ENCODE measurements at places on chromosomes 5 and 9. TPM values are rescaled to one million over a fixed set of nuclear protein-coding genes. Genes with fewer than 3 reads are reported as not detected.

DNA sequence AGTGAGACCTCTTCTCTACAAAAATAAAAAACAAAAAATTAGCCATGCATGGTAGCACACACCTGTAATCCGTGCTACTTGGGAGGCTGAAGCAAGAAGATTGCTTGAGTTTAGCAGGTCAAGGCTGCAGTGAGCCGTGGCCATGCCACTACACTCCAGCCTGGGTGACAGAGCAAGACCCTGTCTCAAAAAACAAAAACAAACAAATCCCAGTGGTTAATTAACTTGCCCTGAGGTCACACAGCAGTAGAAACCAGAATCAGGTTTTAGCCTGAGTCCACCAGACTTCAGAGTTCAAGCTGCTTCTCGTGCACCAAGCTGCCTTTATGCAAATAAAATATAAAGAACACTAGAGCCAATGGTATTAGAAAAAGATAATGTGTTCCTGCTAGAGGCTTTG is 169.7 kb downstream of the GOLPH3 start:
- DNase-seq = no peak

DNA sequence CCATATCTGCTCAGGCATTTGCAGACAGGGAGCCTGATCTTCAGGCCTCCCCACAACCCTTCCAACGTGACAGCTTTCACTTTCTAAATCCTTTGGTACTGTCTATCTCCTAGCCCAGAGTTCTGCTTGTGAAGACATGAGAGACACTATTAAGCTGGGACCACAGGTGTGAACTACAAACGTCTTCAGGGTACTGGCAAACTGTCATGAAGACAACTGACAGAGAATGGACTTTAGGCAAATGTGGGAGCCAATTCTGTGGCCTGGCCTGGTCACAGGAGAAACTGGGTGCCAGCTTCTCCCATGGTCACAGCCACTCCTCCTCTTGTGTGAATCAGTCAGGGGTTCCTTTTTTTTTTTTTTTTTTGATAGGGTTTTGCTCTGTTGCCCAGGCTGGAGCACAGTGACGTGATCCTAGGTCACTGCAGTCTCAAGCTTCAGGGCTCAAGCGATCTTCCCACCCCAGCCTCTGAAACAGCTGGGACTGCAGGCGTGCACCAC is 10.4 kb downstream of the TRIM14 start:
- no peak for DNase-seq

DNA sequence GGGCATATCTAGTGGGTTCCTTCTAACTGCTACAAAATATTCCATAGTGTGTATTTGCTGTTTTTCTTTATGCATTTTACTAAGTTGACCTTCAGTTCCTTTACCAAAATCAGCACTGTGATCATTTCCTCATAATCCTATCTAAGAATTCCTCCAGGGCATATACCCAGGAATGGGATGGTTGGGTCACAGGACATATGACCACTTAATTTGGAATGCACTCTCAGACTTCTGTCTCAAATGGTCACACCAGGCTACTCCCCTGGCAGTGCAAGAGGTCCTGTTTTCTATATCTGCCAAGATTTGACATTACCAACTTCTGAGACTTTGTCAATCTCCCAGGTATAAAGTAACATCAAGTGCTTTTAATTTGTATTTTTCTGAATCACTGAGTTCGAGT is 63.9 kb downstream of the ADAMTS12 start:
- DNase-seq = no peak

DNA sequence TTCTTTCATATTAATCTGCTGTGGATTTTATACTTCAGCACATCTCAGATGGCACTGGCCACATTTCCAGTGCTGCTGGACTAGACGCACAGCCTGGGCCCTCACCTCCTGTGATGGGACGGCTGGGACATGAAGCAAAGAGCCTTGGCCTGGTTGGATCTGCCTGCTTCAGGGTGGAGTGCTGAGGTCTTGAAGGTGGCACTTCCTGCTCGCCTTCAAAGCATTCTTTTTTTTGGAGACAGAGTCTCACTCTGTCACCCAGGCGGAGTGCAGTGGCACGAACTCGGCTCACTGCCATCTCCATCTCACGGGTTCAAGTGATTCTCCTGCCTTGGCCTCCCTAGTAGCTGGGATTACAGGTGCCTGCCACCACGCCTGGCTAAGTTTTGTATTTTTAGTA is 73.1 kb downstream of the RAPGEF1 start:
- DNase-seq = no peak

DNA sequence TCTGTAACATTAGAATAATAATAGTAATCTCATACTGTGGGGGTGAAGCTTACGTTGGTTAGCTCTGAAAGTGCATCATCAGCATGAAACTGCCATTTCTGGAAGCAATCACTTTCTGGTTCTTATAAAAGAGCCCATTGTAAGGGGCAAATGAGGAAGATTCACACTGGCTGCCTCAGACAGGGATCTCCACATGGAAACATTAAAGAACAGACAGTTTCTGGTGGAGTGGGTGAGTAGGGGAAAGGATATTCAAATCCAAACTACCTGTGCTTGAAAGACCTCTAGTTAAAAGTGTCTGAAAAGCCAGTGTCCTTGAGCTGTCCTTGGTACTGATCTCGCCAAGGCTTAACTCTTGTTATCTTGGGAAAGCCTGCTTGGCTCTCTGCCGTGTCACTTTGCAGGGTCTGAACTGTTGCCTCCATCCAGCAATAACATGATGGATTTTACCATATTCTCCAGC is 19.1 kb upstream of the SLC31A2 start:
- DNase-seq = peak; percentile 62

GRCh38 chr5:140005145-140005591 is 37.9 kb downstream of the NRG2 start:
- DNase-seq = no peak

DNA sequence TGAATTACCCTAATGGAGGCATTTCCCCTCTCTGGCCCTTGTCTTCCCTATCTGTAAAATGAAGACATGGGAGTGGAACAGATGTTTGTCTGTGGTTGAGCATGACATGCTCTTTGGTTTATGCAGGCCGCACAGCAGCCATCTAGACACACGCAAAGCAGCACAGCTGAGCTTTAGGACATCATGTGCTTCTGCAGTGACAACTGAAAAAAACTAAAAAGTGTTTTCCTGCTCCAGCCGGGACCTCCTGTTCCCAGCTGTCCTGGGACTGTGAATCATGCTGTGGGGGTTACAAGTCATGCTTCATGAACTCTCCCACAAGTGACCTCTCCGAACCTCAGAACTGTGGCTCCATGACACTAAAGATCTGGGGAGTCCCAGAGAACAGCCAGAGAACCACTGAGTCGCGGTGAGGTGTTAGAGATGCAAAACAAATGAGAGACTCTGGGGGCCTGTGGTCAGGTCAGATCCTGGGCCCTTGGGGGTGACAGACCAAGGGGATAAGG is 1.7 kb downstream of the SMIM3 start:
- no peak for DNase-seq

GRCh38 chr5:1329111-1329579 is 15.8 kb downstream of the CLPTM1L start:
- DNase-seq = no peak

DNA sequence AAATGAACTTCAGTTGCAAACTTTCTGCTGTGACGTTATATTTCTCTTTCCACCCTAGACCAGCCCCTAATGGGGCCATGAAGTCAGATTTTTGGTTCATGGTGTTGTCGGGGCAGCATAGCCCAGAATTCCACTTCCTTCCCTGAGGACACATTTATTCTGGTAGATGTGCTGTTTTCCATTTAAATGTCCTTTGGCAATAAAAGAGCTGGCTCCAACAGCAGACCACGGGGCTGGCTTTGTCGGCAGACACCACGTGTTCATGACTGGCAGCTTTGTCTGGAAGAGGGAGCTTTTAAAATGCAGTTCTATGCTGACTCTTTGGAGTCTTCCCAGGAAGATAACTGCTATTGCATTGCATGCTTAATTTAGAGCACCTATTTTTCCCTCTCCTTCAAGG is 17.6 kb upstream of the LCP2 start:
- DNase-seq = peak; percentile 36

GRCh38 chr5:172059661-172060100 is 53.2 kb upstream of the FBXW11 start:
- peak; percentile 25 for DNase-seq

Gene BTNL3
- total RNA-seq = 0.34 TPM

Gene KIF27
- 16.4 TPM for total RNA-seq

Gene GDA
- total RNA-seq = 2.7 TPM

Gene SAXO1
- 0.15 TPM for total RNA-seq

Gene CCDC192
- 2.7 TPM for total RNA-seq

Gene SGCD
- total RNA-seq = not detected

Gene OLFM1
- total RNA-seq = 4.0 TPM

Gene LECT2
- not detected for total RNA-seq

Data from neural progenitor cell (in vitro differentiated cells).